Psoas muscle (tissue), 8 donors: ENCODE measurements at places on chromosomes 3 and 15. TPM values are rescaled to one million over a fixed set of nuclear protein-coding genes. Genes with fewer than 3 reads are reported as not detected.

- H3K4me1 ChIP-seq: no peaks in the 10 kb centered on the region
- no peak overlapping the region for H3K27ac ChIP-seq
- no peak overlapping the region for H3K4me3 ChIP-seq
- no peaks in the 10 kb centered on the region for H3K27me3 ChIP-seq
Measured at GRCh38 chr3:50417637-50418033, 58.3 kb upstream of the TMEM115 start.

Gene TM4SF4
- total RNA-seq: not detected

Gene SLC28A1
- total RNA-seq: 1.9 TPM

Gene ABHD10
- total RNA-seq: 17.1 TPM
